ENCODE measurements at places on chromosomes 12 and 14.

DNA sequence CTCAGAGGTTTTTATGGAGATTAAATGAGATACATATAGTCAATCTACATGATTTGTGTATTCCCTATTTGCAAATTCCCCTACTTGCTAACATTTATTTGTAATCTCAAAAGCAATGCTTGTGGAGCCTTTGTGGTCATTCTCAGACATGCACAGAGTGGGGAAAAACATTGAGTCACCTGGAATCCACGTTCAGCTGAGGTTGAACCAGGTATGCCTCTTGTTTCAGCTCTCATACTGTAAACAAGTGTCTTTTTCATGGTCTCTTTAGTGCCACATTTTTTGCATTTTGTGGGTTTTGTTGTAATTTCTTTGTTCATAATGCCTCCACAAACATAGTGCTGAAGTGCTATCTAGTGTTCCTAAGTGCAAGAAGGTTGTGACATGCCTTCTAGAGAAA lies 181.9 kb downstream of the BCAT1 start:
- DNase-seq, result no peak

GRCh38 chr12:63220921-63221320 lies 69.9 kb upstream of the AVPR1A start:
- DNase-seq, result no peak

DNA sequence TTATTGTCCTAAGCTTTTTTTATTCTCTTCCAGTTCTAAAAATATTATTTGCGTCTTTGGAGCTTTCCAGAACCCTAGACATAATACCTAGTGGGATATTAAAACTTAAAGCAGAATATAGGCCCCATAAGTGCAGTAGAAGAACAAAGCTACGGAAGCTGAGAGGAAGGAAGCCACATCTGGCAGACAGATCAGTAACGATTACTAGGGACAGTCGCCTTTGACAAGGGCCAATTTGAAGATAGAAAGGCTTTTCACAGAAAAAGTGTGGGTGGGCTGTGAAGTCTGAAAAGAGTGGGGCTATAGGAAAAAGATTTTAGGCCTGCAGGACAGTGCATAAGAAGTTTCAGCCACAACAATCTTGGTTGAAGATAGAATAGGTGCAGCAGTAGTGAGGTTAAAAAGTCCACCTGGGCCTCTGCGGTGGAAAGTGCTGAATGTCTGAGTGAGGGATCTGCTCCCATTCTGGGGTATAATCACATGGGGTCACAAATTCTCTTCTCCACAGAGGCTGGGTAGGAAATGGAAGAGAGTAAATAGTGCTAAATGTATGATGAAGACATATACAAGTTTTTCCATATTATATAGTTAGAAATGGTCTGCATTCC lies 114.5 kb downstream of the CMAS start:
- DNase-seq, result no peak

DNA sequence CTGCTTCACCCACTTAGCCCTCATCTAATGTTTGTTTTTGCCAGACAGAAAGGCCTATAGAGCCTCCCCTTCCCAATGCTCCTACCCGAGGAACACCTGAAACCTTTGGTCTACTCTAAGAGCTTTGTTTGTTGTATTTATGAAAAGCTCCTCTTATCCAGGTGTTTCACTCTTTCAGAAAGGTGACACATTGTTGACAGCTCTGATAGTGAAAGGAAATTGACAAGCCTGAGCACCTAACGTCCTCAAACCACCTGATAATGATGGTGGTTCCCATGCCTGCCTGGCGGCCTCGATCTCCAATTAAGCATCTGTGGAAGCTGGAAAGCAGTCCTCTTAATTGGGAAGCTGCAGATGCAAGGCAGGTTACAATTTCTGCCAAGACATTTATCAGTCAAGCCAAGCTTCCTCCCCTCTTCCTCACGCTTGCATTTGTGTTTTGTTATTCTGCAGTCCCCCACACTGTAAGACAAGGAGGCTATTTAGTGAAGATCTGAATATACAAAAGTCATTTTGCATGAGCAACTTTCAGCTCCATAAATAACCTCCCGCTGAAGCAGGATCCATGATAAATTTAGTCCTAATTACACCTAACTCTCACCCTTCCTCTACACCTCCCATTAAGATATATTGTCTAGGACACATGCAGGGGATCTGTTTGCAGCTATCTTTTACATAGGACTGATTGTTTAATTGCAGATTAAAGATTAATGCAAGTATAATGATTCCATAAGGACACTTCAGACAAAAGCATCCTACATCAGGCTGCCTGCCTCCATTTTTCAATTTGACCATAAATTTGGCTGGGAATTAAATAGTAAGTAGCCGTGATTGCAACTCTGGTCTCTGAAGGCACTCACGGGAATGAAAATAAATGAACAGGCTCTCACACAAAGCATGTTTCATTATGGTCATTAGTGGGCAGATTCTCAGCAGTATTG lies 288.6 kb downstream of the PDZRN4 start:
- DNase-seq, result no peak

DNA sequence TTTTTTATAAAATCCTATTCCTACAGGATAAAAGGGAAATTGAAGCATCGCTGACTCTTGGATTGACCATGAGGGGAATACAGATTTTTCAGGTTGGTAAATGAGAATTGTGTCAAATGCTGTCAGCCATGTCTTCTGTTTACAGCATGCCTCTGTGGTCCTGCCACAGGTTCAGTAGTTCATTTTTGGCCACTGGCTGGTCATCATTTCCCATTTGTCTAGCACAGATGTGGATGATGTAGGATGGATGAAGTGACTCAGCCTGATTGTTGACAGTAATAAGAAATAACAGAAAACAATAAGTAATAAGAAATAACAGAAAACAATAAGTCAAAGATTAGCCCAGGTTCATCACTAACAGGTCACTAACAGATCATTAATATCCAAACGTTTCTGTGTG lies 59.8 kb downstream of the FRMD6 start:
- DNase-seq, result no peak

GRCh38 chr12:94930216-94930654 lies 73.3 kb downstream of the NDUFA12 start:
- DNase-seq, result no peak

DNA sequence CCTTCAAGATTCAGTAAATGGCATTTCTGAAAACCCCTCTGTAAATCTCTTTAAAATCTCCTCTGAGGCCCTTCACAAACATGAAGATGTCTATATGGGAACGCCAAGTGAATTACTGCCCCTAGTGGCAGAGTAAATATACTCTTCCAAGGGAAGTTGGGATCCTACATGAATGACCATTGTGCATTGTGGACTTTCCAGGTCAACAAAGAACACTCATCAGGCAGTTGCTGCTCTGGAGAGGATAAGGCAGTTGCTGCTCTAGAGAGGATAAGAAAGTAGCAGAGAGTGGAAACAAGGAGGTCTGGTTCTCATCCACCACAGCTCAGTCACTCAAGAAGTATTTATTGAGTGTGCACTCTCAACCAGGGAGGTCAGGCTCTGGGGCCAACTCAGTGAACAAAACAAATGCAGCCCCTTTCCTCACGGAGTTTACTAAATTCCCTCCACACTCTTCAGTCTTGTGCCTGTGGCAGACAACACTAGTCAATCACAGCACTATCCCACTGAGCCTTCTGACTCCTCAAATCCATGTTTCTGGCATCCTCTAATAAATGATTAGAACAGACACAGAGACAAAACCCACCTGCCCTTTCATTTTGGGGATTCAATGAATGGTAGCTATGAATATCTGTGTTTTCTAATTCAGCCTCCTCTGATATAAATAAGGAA lies 52.9 kb downstream of the SVOP start:
- DNase-seq, result peak; percentile 49
